ENCODE measurements at places on chromosomes 12 and 14. TPM values are rescaled to one million over a fixed set of nuclear protein-coding genes. Genes with fewer than 3 reads are reported as not detected.

GRCh38 chr12:127236491-127236890, 1030.5 kb upstream of the TMEM132C start:
- H3K27ac ChIP-seq, result no peak overlapping the region
- H3K4me1 ChIP-seq, result no peaks in the 10 kb centered on the region
- no peaks in the 10 kb centered on the region for H3K36me3 ChIP-seq

DNA sequence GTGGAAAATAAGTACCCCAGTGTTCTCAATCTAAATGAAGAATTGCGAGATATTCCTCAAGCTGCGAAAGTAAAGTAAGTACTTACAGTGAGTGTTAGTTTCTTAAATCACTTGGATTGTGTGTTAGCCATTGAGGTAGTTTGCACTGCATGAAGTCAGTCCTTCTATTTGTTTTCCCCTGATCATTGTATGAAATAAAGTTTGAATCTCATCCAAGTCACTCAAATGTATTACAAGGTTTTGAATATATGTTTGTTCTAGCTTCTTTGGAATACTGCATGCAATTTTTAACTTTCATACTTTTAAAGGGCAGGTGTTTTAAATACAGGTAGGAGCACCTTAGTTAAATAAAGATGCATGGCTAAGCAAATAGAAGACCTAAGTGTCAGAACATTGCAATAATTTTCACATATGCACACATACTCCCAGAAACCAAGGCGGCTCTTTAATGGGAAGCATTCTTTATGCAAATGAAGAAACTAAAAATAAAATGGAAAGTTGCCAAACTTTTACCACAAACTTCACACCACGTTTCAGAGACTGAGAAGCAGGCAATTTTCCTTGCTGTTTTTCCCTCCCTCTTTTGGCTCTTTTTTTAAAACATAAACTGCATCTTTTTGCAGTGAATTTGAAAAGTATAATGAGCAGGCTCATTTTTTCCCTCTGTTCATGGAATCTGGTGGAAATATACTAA, 105.6 kb downstream of the GPR135 start:
- DNase-seq, result no peak
- no peak overlapping the region for H3K27ac ChIP-seq
- no peaks in the 10 kb centered on the region for H3K27me3 ChIP-seq
- H3K4me3 ChIP-seq, result no peak overlapping the region
- peaks cover 28% of the 10 kb centered on the region for H3K36me3 ChIP-seq
- H3K4me1 ChIP-seq, result peaks cover 48% of the 10 kb centered on the region

DNA sequence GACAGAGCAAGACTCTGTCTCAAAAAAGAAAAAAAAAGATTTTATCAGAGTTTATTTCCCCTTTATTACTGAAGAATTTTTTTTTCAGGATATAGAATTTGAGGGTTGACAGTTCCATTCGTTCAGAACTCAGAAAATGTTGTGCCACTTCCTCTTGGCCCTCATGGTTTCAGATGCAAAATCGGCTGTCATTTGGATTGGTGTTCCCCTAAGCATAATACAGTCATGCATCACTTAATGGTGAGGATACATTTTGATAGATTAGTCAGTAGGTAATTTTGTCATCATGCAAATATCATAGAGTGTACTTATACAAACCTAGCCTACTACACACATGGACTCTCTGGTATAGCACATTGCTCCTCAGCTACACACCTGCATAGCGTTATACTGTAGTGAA, 263.9 kb upstream of the RTL1 start:
- H3K4me1 ChIP-seq, result no peaks in the 10 kb centered on the region
- no peak overlapping the region for H3K27ac ChIP-seq
- H3K27me3 ChIP-seq, result no peaks in the 10 kb centered on the region
- no peak overlapping the region for H3K4me3 ChIP-seq
- H3K36me3 ChIP-seq, result no peaks in the 10 kb centered on the region
- DNase-seq, result no peak

DNA sequence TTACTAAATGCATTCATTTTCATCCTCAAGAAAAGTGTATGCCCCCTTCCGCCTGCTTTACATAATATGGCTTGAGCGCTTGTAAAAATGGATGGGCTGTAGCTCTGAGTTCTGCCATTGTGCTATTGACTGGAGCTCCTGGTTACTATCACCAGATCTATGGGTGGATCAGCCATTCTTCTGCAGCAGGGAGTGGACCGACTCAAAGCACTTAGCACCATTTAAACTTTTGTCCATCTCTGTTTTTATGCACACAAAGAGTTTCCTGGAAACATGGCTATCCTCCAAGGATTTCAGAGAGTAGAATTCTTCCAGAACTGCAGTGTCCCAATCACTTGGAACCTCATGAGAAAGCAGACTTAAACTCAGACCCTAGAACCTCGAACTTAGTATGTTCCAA, 4.5 kb upstream of the NUMB start:
- no peaks in the 10 kb centered on the region for H3K27me3 ChIP-seq
- no peak for DNase-seq
- peak overlapping the region; percentile 6 for H3K4me3 ChIP-seq
- no peaks in the 10 kb centered on the region for H3K36me3 ChIP-seq

DNA sequence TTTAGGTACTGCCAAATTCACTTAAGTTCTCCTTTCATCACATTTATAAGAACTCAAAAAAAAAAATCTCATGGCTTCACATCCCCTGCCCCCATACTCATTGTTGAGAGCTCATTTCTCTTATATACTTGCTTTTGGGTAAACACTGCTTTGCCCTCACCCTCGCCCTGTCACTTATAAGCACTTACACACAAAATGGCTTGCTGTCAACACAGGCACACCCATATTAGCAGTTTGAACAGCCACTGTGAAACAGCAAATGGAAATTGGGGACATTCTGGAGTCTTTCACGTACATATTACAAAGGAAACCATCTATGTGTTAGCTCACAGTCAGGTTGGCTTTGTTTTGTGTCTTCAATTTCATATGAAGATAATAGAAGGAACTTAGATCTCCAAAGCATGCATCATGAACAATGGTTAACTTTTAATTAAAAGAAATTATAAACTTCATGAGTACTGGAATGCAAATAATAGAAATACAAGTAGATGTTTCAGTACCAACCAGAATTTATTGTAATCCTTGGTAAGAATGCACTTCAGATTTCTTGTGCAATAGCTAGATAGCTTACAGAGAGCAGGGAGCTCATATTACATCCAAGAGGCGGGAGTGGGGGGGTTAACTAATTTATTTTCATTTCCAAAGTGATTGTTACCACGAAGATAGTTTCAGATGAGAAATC, 272.2 kb downstream of the ALG10B start:
- H3K27ac ChIP-seq, result no peak overlapping the region
- H3K4me3 ChIP-seq, result no peak overlapping the region
- no peaks in the 10 kb centered on the region for H3K4me1 ChIP-seq
- H3K36me3 ChIP-seq, result no peaks in the 10 kb centered on the region

DNA sequence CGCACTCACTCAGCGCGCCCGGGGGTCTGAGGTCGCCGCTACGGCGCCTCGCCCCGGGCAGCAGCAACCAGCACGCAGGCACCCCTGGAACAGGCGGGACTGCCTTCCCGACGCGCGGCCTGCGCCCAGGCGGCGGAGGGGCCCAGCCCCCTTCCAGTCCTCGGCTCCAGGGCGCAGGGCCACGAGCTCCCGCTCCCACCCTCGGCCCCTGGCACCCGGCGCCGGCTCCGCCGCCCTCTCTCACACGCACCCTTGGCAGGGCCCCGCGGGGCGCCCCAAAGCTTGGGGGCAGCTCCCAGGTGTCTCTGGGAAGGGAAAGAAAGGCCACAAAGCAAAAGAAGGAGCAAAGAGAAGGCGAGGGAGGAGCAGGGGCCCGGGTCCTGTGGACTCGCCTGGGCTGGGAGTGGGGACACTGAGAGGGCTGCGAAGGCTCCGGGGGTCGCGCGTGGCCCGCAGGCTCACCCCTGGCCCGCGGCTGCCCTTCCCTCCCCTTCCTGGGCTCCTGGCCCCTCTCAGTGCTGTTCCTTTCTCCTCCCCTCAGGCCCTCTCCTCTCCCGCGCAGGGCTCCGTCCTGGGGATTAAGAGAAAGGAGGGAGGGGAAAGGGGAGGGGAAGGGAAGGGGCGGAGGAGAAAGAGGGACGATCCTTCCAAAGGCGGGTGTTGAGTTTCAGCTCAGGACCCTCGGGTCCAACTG, 907 bp upstream of the EFS start:
- H3K27ac ChIP-seq, result peak overlapping the region; percentile 84
- H3K4me1 ChIP-seq, result peaks cover 16% of the 10 kb centered on the region
- H3K4me3 ChIP-seq, result peak overlapping the region; percentile 59
- no peak for DNase-seq

GRCh38 chr12:115638733-115639647, 638.5 kb downstream of the MED13L start:
- no peak overlapping the region for H3K27ac ChIP-seq
- no peaks in the 10 kb centered on the region for H3K4me1 ChIP-seq

- no peak for DNase-seq
- H3K4me3 ChIP-seq, result no peak overlapping the region
- H3K27ac ChIP-seq, result no peak overlapping the region
- H3K4me1 ChIP-seq, result no peaks in the 10 kb centered on the region
- no peaks in the 10 kb centered on the region for H3K27me3 ChIP-seq
These were observed 1808.9 kb upstream of the SEL1L start for GRCh38 chr14:83342590-83342989.

DNA sequence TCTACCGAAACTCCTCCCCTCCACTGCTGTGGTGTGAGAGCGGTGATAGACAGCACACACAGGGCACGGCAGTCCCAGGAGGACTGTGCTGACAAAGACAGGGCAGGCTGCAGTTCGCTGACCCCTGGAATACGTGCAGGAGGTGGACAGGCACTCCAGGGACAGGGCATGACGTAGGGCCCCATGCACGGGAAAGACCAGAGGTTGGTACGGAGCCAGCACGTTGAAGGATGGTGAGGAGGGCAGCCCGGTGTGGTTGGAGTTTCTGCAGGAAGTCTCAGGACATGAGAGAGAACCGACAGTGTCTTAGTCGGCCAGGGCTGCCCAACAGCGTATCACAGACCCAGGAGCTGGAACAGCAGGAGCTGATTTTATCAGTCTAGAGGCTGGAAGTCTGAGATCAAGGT, 254.2 kb upstream of the FKBP4 start:
- H3K4me3 ChIP-seq, result no peak overlapping the region
- no peaks in the 10 kb centered on the region for H3K4me1 ChIP-seq
- no peak overlapping the region for H3K27ac ChIP-seq
- H3K27me3 ChIP-seq, result no peaks in the 10 kb centered on the region
- H3K36me3 ChIP-seq, result no peaks in the 10 kb centered on the region

DNA sequence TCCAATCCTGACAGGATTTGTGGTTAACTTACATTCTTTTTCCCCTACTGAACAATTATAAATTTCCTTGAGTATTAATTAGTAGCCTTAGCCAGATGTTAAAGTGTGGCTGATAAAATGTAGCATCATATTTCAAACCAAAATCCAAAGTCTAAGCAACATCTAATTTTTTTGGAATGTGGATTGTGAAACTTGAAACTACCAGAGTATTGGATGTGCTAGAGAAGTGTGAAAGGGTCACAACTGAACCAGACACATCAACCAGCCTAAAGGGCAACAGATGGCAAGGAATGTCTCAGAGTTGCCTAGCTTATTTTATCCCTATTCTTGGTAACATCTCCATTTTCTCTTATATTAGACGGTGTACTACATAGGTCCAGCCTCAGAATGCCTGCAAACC, 153.1 kb upstream of the DCN start:
- H3K36me3 ChIP-seq, result no peaks in the 10 kb centered on the region
- H3K27ac ChIP-seq, result no peak overlapping the region
- no peak for DNase-seq

DNA sequence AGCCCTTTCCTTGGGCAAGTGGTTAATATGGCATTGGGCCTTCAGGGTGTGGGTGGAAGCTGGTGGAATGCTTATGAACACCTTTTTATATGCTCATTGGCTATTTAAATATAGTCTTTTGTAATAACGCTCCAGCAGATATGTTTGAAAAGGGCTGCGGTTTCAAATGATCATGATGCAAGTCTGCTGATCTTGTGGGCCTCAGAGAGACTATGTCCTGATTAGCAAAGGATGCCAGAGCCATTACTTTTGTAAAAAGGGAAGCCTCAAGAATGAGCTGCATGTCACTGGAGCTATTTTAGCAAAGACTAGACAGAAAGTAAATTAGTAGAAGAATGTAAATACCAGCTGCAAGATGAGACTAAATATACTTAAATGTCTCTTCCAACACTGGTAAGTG, 200.5 kb downstream of the GXYLT1 start:
- no peak overlapping the region for H3K4me3 ChIP-seq
- no peaks in the 10 kb centered on the region for H3K4me1 ChIP-seq
- no peaks in the 10 kb centered on the region for H3K27me3 ChIP-seq
- H3K27ac ChIP-seq, result no peak overlapping the region
- H3K36me3 ChIP-seq, result no peaks in the 10 kb centered on the region
- no peak for DNase-seq

DNA sequence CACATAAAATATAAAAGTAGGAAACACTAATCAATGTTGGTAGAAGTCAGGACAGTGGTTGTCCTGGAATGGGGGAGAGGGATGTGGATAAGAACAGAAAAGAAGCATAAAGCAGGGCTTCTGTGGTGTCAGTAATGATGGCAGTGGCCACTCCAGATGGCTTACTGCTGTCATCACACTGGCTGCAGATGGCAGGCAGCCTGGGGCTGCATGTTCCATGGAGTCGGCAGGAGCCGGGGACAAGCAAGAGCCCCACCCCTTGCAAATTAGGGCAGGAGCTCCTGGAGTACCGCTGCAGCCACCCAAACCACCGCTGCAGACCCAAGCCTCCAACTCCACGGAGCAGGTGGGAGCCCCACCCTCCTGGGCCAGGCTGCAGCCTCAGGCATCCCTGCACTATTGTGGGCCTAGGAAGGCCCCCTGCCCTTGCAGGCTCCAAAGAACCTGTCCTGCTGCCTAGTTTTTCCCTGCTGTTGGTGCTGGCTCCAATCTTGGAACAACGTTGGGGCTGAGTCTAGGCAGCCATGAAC, 28.8 kb upstream of the SLC5A8 start:
- no peaks in the 10 kb centered on the region for H3K4me1 ChIP-seq
- H3K27me3 ChIP-seq, result peaks cover 4% of the 10 kb centered on the region

DNA sequence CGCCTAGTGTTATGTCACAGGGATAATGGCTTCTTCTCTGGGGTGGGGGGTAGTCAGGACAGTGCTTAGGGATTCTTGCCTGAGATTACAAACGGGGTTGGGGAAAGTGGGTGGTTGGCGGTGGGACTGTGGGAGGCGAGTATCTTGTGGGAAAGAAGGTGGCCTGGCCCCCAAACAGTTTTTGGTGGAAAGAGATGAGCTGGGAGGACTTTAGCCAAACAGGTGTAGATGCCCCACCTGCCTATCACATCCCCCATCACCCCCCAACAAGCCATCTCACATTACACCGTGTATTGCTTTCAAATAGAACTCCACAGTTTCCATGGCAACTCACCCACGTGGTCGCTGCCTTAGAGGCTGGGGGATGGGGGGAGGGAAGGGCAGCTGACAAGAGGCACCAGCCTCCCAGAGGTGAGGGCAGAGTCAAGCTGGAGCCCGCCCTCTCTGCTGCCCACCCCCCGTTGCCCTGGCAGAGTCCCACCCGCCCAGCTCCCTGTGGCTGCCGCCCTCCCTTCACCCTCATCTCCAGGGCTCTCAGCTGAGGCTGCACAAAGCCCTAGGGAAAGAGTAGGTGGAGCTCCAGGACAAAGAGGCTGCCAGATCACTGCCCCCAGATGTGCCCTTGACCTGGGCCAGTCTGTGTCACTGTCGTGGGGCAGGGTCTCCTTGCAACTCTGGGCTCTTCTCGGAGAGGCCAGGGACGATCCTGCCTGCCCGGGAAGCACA, 98.3 kb downstream of the LRRC74A start:
- H3K4me1 ChIP-seq, result peaks cover 27% of the 10 kb centered on the region
- H3K27me3 ChIP-seq, result no peaks in the 10 kb centered on the region
- DNase-seq, result no peak
- no peak overlapping the region for H3K4me3 ChIP-seq

The OR4M1 gene
- not detected for total RNA-seq

The ZBTB25 gene
- 13.1 TPM for total RNA-seq

The IRAK3 gene
- 44.6 TPM for total RNA-seq

The PPFIA2 gene
- 1.4 TPM for total RNA-seq
